ENCODE measurements at places on chromosomes 13 and 19. TPM values are rescaled to one million over a fixed set of nuclear protein-coding genes. Genes with fewer than 3 reads are reported as not detected.

DNA sequence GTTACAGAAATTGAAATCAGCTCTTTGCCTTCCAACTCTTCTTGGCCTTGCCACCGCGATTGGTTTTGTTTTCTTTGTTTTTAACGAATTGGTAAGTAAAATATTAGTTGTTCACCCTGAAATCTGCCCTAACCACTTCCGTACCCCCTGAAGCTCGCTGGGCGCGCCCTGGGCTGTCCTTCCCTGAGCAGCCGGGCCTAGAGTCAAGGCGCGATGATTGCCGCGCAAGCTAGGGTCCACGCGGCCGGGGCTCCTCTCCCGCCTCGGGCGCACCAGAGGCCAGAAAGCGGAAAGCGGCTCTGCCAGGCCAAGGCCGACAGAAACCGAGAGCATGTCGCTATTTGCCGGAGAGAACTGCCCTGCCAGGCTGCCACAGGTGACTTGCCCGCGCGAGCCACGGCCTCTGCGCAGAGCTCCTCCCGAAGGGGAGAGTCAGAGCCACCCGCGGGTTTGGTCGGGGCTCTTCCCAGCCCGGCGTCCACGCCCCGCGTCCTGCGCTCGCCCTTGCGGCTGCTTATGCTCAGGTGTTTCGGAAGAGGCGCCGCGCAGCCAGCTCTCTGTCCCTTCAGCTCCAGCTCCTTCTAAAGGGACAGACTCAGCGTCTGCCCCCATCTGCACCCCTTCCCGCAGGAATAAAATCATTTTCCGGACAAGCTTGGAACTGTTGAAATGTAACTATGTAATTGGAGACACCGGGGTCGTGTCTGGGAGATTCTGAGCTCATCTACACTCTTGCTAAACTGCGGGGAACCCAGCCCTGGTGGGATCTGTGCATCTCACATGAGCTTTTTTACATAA lies 6.6 kb upstream of the CDX2 start:
- DNase-seq = no peak

The MRPL57 gene
- 19.3 TPM for total RNA-seq

- DNase-seq = no peak
Observed at GRCh38 chr13:45184693-45185092, 16.2 kb downstream of the KCTD4 start.

The ZFP82 gene
- 6.0 TPM for total RNA-seq

GRCh38 chr13:42984691-42985090 lies 7.3 kb downstream of the EPSTI1 start:
- DNase-seq = no peak

DNA sequence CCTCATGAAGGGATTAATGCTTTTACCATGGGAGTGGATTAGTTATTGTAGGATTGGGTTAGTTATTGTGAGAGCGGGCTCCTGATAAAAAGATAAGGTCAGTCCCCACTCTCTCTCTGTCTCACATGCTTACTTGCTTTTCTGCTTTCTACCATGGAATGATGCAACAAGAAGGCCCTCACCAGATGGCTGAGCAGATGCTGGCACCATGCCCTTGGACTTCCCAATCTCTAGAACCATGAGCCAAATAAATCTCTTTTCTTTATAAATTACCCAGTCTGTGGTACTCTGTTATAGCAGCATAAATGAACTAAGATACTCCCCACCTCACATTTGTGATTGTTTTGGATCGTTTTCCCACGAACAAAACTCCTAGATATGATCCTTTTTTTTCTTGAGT lies 353.8 kb downstream of the DNAJC15 start:
- peak; percentile 78 for DNase-seq

DNA sequence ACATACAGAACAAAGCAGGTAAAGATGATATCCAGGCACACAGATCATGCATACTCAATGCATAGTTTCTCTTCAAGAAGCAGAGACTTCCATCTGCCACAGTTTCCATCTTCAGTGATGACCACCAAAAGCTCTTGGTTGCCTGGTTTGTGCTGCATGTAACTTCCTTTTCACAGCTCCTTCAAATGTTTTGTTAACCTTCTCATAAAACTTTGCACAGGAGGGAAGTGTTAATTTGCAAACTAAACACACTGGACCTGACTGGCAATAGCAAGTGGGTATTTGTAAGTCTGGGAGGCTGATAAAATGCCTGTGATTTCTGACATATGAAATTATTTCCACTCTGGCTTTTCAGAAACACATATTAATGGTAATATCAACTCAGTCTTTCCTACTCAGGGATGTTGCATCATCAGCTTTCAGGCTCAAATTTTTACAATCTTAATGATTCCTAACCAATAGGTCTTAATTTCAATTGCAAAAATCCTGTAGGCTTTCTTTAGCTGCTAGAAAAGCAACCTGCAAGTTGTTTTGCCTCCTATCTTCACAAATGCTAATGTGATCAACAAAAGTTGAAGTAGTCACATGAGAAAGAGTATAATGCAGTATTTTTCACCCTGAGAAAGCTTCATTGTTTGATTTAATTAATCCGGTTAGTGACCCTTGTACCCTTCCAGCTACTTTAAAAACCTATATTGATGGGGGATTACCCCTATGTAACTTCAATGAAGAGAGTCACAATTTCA lies 575.6 kb downstream of the DIAPH3 start:
- DNase-seq = no peak

The ZNF667 gene
- total RNA-seq = 3.3 TPM

The RFPL4AL1 gene
- not detected for total RNA-seq

DNA sequence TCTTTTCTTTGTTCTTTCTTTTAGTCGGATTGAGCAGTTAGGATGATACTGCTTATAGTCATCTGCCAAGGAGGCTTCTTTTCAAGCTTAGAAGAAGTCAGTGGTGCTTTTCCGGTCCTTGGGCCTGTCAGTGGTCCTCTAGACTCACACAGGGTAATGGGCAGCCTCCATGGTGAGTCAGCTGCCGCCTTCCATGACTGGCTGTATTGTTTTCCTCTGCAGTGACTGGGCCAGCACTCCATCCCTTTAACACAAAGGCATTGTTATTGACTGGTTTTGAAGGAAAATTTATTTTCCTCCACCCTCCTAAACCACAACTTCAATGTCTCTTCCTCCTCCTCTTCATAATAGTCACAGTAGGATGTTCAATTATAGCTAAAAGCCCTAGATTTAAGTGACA lies 47.1 kb upstream of the CNMD start:
- no peak for DNase-seq

DNA sequence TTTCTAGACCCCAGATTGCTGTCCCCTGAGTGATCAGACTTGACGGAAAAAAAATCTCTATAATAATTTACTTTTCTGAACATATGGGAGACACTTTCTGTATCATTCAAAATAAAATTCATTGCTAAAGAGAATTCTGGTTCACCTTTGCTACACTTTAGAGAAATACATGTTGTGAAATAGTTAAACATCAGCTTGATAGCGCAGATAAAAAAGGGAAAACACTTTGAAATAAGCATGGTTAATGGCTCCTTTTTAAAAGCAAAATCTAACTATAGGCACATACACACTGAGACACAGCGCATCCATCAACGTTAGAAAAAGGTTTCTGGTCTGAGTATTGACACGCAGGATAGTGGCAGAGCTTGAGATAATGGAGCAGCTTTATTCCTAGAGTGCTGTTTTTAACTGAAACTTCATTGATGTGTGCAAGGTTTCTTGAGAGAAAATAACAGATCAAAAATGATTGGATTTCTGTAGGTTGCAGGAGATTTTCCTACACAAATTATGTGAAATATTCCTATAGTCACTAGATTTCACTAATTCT lies 341.2 kb downstream of the MZT1 start:
- DNase-seq = no peak

The FFAR2 gene
- total RNA-seq = 0.28 TPM

The ZNF530 gene
- total RNA-seq = 5.3 TPM

The KLK7 gene
- total RNA-seq = not detected

The MISP gene
- not detected for total RNA-seq

DNA sequence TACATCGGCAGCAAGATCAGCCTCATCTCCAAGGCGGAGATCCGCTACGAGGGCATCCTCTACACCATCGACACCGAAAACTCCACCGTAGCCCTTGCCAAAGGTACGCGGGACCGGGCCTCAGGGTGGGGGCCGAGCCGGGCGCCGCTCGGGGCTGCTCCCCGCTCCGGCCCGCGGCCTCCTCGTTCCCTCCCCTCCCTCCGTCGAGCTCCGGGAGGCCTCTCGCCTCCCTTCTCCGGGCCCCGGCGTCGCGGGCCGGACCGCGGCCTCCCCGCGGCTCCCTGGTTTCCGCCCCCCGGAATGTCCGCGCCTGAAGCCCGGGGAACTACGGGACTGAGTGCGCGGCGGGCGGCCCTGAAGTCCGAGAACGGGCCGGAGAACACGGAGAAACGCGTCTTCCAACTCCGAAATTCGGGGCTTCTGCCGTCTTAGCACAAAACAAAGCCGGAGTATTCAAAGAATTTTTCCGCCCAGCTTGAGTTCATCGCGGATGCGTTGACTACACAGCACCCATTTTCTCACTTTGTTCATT lies 423 bp downstream of the LSM14A start:
- DNase-seq = no peak

GRCh38 chr19:22607653-22608430 lies 26.3 kb upstream of the ZNF492 start:
- DNase-seq = no peak

DNA sequence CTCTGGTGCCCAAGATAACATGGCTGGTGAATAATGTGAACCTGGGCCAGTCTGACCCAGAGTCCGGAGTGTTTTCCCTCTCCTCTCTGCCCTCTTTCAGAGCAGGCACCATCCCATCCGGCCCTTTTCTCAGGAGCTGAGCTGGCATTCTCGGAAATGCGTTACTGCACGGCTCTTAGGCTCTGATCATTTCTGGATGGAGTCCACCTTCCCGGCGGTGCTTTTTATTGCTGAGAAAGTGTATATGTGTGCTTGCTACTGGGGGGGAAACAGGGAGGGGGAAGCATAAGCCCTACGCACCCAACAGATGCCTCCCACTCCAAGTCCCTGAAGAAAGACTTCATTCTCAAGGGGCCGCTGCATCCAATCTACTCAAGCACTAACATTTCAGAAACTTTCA lies 6.6 kb downstream of the CACNA1A start:
- DNase-seq = no peak

DNA sequence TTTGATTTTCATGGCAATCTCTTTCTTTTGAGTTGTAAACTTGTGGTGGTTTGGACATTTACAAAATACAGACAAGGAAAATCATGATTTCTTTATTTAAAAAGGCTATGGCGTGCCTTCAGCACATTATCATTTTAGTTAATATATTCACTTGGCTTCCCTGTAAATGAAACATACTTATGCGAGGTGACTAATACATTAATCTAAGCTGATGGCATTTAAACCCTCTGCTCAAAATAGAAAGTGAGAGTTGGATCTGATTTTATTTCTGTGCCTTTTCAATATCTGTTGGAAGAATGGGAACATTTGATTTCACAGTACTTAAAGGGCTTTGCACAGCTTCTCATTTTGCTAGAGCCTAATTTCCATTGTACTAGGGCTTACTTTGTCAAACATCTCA lies 289.8 kb downstream of the MTUS2 start:
- no peak for DNase-seq

The FGF21 gene
- not detected for total RNA-seq

DNA sequence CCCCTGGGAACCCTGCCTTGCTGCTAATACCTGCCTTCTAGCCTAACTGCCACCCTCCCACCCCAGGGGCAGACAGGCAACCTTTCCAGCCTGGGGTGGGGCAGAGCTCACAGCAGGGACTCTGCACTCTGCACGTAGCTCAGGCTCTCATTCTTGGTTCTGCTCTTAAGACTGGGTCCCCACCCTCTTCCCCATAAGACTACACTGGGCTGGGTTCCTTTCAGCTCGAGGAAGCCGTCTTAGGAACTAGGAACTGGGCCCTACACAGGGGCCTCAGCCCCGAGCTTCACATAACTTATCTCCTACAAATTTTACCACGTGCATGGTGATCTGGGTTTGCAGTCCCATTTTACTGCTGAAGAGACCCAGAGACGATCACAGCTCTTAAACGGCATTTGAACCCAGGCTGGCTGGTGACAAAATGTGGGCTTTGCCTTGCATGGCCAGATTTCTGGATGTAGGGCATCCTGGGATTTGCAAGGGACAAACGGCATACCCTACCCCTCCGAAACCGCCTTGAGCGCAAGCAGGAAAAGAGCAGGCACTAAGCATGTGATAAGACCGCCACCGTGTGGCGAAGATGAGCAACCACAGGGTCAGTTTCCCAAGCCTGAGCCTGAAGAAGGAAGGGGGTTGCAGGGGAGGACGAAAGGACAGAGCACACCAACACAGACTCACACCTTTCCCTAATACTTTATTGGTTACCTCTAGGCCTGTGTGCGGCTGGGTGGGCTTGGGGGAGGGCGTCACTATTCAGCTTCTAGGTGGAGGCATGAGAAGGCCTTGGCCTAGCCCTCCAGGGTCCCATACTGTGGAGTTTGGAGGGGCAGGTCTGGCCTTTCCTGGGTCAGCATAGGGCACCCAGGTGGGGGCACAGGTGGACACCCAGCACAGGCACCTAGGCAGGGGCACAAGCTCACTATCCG lies 5.1 kb downstream of the JUNB start:
- DNase-seq = peak; percentile 85

The TMEM238 gene
- total RNA-seq = 0.65 TPM

The ACER1 gene
- total RNA-seq = not detected

DNA sequence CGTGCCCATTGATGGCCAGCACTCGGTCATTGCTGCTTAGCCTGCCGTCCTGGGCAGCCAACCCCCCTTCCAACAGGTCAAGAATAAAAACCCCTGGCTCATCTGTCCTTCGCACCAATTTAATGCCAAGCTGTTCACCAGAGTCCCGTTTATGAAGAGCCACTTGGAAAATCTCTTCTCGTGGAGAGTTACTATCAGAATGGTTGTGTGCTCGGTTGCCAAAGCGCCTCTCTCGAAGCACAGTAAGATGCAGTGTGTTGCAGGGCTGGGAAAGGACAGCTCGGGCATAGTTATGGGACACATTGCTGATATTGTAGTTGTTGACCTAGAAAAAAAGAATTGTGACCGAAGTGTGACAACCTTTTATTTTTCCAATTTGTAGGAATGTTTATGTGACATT lies 57.9 kb downstream of the LNX2 start:
- DNase-seq = no peak

DNA sequence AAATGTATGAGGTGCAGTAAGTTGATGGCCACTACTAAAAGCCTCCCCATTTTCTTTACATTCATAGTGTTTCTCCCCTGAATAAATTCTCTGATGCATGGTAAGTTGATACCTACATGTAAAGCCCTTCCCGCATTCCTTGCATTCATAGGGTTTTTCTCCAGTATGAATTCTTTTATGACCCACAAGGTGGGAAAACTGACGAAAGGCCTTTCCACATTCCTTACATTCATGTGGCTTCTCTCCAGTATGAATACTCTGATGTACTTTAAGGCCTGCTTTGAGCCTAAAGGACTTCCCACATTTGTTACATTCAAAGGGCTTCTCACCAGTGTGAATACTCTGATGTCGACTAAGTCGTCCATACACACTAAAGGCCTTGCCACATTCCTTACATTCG lies 20.5 kb downstream of the ZNF607 start:
- no peak for DNase-seq

The URAD gene
- total RNA-seq = not detected
